ENCODE measurements at places on chromosomes 2 and 18. TPM values are rescaled to one million over a fixed set of nuclear protein-coding genes. Genes with fewer than 3 reads are reported as not detected.

- DNase-seq: no peak
Measured at GRCh38 chr2:191582355-191582754, 95.6 kb upstream of the NABP1 start.

DNA sequence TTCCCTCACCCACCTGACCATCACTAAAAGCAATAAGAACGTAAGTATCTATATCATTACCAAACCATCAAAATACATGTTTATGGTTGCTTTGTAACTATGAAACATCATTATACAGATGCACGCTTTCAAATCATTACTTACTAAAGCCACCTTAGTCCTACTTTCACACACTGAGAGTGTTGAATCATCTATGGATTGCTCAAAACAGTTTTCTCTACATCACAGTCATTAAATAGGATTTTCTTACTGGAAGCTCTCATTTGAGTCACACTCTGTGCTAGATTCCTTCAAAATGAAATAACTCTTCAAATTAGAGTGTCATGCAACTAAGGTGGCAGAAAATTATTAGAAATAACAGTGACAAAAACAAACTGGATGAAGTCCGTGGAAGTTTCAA lies 878.4 kb downstream of the CPS1 start:
- DNase-seq: no peak

GRCh38 chr2:25441353-25441752 lies 99.6 kb upstream of the DNMT3A start:
- DNase-seq: no peak

GRCh38 chr2:64914735-64915509 lies 74.3 kb upstream of the SLC1A4 start:
- DNase-seq: no peak

SOX11 gene
- 12.7 TPM for total RNA-seq

GPD2 gene
- 19.7 TPM for total RNA-seq

DNA sequence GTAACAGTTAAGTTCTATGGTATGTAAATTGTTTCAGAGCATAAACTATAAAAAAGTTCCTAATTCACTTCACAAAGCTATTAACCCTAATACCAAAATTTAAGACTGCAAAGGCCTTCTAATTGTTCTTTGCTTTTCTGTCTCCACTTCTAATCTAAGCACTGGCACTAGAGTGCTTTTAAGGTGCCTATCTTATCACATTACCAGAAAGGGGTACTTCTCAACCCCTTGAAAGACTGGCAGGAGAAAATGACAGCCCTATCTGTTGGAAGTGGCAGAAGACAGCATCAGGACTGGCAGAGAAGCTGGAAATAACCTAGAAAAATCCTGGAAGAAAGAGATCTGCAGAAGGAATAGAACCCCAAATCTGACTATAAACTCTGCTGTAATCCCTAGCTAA lies 10.3 kb downstream of the CNRIP1 start:
- DNase-seq: no peak

GRCh38 chr2:210727549-210727948 lies 171.2 kb downstream of the CPS1 start:
- DNase-seq: no peak

DNA sequence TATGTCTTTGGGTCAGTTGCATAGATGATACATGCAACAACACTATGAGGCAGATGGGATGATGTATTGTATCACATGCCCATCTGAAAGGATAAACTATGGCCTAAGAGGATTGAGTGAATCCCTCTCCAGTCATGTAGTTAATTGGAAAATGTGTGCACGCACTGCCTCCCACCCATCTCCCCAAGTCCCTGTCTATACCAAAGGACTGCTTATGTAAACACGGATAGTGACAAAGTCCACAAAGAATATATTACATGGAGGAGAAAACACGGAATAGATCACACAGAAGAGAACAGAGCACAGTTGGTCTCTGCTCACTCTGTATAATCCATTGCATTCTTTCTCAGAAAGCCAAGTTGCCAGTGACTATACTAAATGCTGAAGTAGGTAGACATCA lies 82.4 kb downstream of the NCKAP5 start:
- DNase-seq: no peak

GRCh38 chr2:213627835-213628460 lies 343.7 kb downstream of the SPAG16 start:
- no peak for DNase-seq

- no peak for DNase-seq
Measured at GRCh38 chr2:171173087-171173486, 12.4 kb upstream of the TLK1 start.

DNA sequence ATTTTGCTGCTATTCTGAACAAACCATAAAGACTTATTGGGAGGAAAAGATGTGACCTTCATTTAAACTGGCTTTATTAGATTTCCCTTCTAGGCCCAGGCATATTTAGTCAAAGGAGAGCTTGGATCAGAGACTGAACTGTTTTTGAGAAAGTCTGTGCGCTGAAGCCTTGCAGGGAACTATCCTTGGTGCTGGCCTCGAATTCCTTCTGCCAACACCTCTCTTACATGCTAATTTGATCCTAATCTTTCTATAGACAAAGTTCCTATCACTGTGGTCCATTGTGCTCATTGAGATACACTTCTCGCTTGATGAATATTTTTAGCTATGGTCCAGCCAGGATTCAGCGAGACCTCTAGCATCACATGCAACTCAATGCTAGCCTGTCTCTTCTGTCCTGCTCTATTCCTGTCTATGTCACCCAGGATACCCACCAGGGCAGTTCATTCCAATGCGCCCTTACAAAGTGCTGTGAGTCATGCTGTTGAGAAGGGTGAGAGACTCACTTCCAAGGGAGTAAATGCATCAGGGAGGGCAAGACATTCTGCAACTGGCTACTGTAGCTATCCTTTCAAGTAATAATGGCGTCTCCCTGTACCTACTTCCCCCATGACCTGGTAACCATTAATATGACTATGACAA lies 356.7 kb upstream of the LYPD1 start:
- DNase-seq: no peak
